Thoracic aorta (tissue), 2 donors: ENCODE measurements at places on chromosomes 12 and 14.

GRCh38 chr14:57139173-57139572 lies 129.5 kb downstream of the EXOC5 start:
- DNase-seq = no peak

DNA sequence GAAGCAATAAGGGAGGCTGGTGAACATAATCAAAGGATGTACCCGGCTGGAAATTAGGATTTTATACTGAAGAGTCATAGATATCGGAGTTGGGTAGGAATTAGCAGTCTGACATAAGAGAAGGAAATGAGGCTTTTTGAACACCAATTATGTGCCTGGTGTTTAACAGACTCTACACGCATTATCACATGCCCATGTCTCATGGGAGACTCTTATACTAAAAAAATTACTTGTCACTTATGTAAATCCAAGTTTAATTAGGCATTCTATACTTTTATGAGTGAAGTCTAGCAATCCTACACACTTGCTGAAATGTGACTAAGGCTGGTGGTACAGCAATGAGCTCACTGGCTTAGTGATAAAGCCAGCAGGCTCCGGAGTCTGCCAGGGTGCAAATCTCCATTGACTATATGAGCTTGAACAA lies 93.5 kb downstream of the NUAK1 start:
- DNase-seq = no peak

DNA sequence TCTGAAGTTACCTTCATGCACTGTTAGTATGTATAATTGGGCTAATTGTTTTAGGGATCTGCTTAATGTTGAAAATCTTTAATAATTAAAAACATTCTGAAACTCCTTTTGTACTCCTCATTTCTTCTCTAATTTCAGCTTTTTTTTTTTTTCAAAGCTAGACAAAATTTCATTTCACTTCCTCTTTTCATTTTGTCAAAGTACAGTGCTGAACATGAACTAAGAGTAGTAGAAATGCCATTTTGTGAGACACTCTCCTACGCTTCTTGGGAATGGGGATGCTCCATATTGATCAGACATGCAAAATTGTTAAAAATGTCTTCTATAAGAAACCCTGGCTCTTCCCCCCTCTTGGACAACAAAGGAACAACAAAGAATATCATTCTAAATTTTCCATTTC lies 1.7 kb downstream of the ABCD2 start:
- DNase-seq = no peak

DNA sequence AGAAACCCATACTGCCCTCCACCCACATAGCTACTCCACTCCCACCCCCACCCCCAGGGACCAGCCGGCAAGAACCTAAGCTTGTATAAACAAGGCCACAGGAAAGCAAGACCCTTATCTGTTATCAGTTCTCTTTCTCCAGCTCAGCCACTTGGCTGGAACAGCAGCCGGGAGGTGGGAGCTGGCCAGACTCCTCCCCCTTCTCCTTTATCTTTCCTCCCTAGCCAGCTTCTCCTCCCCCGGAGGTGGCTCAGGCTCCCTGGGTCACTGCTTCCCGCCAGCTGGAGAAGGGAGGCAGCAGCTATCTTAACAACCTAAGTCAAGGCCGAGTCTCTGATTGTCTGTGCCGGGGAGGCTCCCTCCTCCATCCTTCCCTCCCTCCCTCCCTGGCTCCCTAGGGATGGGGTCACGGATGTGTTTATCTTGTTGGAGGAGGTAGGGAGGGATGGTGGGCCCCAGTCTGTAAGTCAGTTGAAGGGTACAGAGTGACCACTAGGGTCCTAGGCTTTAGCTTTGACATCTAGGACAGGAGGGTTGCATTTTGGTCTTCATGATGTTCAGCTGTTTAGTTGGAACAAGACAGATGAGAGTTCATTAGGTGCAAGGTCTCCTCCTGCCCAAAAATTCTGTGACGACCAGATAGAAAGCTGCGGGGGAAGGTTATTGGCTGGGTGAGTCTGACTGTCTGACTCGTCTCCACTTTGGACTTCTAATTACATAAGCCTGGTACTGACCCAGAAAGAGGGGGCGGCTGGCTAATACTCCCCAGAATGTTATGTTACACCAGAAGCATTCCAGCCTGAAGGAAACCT lies 29.7 kb downstream of the ZFP36L1 start:
- no peak for DNase-seq

GRCh38 chr14:105568859-105569766 lies 42.7 kb downstream of the TMEM121 start:
- DNase-seq = no peak

DNA sequence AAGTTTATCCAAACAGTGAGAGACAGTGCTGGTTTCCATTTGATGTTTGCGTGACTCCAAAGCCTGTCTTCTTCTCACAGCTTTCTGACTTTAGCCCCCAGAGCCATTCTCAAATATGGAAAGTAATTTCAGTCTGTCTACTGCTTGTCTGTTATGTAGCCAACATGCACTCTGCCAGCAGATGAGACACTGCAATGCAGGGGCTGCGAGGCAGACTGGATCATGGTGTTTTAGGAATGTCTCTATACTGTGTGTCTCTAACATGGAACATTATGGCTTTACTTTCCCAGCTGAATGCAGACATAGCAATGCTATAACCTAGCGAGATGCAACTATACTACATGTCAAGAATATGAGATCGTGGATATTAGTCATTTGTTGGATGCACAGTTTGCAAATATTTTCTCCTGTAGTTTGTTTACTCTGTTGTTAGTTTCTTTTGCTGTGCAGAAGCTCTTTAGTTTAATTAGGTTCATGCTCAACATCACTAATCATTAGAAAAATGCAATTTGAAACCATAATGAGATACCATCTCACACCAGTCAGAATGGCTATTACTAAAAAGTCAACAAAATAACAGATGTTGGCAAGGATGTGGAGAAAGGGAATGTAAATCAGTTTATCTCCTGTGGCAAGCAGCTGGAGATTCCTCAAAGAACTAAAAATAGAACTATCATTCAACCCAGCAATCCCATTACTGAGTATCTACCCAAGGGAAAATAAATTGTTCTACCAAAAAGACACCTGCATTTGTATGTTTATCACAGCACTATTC lies 235.8 kb upstream of the TMTC1 start:
- no peak for DNase-seq

GRCh38 chr12:96132819-96133218 lies 61.4 kb upstream of the ELK3 start:
- no peak for DNase-seq

GRCh38 chr12:7989827-7990491 lies 42.6 kb upstream of the FOXJ2 start:
- DNase-seq = peak; percentile 25

GRCh38 chr14:72557671-72558070 lies 336.2 kb downstream of the DPF3 start:
- DNase-seq = no peak

- DNase-seq = no peak
These were observed 199.2 kb upstream of the EEA1 start for GRCh38 chr12:93128332-93128707.

DNA sequence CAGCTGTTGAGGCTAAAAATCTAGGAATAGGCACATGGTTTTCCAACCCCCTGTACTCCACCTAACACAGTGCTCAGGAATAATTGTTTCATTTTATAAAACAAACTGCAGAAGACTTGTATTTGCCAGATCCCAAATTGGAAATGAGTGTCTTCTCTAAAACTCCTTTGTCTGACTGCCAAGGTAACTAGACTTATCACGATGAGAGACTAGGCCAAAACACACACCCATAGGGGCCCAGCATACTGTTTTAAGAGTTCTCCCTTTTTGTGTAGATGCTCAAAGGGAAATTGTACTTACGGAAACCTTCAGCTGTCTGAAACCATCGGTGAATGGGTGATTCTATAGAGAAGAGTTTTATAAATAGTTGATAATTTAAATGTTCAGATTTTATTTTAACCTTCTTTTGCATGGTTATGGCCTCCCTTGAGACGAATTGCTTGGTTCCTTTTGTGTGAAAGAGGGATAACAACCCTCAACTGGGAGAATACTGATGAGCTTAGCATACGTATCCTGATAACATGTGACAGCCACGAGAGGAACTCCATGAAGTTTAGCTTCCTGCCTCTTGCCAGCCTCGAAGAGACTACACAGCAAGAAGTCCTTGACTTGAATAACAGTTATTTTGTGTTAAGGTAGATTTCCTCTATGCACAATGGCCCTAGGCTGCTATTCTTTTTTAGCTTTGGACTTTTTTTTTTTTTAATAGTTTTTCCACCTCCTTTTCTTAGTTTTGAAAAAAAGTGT lies 103.3 kb downstream of the PELI2 start:
- no peak for DNase-seq

DNA sequence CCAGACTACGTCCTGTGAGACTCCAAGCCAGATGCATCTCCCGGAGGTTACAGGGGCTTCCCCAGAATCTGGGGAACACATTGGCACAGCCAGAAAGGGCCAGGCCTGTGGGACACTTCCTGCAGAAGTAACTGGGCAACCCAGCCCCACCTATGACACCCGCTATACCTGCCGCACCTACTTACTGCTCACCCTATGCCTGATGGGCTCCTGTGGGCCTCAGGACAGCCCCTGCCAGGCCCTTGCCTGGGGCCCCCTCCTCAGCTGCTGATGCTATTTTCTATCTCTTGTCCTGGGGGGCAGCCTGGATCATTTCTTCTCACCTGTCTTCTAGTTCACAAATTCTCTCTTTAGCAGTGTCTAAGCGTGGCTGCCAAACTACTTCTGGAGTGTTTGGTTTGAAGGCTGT lies 28.7 kb downstream of the JAG2 start:
- DNase-seq = no peak

- no peak for DNase-seq
These were observed 337.5 kb downstream of the GLT1D1 start for GRCh38 chr12:129190827-129191226.

DNA sequence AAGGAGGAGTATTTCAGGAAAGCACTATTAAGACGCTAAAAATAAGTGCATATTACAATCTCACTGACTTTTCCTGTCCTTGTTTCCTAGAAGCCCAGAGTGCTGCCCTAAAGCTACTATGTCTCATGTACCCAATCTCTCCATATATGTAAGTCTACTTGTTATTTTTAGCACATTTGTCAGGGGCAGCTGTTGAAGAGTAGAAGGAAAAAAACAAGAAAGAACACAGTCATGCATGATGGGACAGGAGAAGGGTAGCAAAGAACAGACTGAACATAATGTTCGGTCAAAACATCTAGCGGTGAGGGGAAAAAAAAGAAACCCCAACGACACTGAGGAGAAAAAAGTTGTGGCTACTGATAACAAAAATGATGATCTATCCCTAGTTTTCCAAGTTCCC lies 14.3 kb downstream of the YBX3 start:
- DNase-seq = no peak

- DNase-seq = no peak
These were observed 31.7 kb downstream of the TDG start for GRCh38 chr12:103997286-103997900.

DNA sequence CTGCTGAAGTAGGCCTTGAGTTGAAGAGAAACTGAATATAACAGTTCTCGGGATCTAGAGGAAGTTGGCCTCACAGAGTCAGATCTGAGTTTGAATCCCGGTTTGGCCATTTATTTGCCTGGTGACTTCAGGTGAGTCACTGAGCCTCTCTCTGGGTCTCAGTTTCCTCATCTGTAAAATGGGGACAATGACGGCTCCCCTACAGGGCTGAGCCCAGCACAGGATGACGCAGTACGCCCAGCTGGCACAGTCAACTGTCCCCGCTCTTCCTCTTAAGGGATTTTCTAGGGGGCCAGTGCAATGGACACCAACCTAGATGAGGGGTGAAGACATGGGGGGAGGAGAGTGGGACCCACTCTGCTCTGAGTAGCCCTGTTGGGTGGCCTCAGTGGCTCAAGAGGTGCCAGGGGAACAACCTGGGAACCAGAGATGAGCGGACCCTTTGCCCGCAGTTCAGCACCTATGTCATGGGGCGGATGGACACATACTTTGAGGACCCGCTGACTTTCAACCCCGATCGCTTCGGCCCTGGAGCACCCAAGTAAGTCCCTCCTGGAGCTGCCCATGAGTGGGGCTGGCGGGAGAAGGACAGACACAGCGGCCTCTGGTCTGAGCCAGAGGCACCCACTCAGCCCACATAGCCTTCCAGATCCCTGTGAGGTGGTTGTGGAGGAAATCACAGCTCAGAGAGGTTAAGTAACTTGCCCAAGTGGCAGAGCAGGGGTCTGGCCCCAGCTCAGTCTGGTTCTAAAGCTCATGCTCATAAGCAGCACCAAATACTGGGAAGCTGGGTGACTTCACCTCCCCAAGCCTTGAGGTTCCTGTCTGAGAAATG lies 41.1 kb downstream of the CYP46A1 start:
- no peak for DNase-seq

DNA sequence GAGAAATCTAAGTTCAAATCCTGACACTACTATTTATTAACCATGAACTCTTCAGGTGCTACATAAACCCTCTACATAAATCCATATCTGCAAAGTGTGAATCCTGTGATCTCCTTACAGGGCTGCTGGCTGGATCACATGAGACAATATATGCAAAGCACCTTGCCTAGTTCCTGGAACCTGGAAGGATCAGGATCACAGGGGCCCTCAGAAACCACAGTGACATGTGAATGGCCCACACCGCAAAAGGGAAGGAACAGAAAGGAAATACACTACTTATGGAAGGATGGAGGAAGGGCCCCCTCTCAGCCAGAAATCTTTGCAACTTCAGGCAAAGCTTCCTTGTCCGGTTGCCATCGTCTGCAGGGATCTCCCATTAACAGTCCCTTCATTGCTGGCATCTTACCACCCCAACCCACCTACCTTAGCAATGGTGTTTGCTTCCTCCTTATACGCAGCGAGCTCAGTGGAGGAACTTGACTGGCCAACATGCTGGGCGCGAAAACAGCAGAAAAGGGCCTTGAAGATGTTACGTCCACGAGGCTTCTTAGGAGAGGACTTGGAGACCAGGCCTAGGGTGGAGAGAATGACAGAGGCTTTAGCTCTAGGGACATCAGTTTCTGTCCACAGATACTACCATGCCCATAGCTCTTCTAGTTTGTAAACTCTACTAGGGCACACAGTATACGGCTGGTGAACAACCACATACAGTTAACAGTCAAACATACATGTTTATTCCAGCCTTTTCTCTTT lies 10.7 kb upstream of the AVIL start:
- DNase-seq = no peak

GRCh38 chr12:111519083-111519482 lies 80.0 kb downstream of the ATXN2 start:
- DNase-seq = no peak

GRCh38 chr12:52165096-52165855 lies 26.5 kb downstream of the KRT80 start:
- no peak for DNase-seq

- DNase-seq = no peak
These were observed 62.7 kb downstream of the LRRK2 start for GRCh38 chr12:40287369-40287975.

DNA sequence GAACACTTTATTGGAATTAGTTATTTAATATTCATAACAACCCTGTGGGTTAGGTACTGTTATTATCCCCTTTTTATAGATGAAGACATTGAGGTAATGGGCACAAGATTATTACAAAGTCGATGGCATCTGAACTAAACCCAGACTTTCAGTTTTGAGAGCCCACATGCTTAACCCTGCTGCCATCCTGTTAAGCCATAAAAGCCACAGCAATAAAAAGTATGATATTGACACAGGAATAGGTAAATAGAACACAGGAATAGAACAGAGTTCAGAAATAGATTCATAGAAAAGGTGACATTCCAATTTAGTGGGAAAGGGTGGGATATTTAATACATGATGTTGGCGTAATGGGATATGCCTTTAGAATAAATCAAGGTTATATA lies 119.8 kb downstream of the SLC38A1 start:
- DNase-seq = no peak
